Amniotic stem cell (primary cell): ENCODE measurements at places on chromosomes 5 and 9.
A peak's percentile ranks its signal among the peaks of the same experiment; 100 is the strongest.

GRCh38 chr9:81737871-81738507 is 48.6 kb upstream of the TLE1 start:
- DNase-seq, result peak; percentile 43

DNA sequence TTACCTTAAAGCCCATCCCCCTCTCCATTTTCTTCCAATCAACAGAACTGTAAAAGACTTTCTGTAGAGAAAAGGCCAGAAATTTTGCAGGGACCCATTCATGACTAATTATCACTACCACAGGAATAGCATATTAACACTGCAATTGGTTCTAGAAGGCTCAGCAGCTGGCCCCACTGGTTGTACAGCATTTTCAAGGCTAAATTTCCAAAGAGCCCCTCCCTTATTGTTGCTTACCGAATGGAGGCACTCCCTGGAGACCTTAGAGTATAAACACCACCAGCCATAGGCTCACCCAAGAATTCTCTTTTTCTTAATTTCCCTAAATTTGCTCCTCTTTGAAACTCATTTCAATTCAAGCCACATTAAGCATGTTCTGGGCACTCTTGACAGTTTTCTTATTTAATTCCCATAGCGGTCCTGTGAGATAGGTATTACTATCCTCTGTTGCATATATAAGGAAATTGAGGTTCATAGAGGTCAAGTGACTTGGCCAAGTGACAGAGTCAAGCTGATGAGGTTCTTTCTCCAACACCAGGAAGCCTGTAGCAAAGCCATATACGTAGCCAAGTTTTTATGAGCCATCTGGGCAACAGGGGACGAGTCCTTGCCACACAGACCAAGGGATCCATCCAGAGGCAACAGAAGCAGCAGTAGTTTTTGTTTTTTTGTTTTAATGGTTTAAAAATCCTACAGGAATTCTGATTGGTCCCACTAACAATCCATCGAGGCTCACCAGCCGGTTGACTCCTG is 83.9 kb upstream of the NR5A1 start:
- DNase-seq, result no peak

- DNase-seq, result no peak
Measured at GRCh38 chr9:136011703-136012496, 50.7 kb upstream of the UBAC1 start.

DNA sequence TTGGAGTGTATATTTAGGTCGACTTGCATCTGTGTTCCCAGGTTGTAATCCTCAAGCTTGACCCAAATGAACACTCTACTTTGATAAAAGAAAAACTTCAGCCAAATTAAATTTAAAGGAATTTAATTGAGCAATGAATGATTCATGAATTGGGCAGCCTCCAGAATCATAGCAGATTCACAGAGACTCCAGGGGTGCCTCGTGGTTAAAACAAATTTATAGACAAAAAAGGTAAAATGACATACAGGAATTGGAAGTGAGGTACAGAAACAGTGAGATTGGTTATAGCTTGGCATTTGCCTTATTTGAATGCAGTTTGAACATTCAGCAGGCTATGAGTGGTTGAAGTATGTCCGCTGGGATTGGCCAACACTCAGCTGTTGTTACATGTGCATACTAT is 21.6 kb upstream of the SPATA31D4 start:
- no peak for DNase-seq

DNA sequence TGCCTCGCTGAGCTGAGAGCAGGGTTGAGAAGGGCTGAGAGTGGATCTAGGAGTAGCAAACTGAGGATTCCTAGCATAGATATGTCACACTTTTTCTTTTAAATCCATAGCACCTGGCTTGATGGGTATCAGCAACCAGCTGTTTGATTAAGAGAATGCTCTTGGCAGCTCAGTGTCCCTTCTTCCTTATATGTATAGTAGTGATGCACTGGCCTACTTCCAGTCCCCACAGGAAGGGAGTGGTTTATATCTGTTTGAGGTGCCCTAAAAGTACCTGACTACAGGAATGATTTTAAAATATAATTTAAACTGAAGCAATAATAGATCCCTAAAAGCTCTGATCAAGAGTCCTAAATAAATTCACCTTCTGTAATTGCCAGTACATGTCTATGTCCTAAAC is 546.8 kb upstream of the ZNF608 start:
- DNase-seq, result no peak

- no peak for DNase-seq
Measured at GRCh38 chr9:125991886-125992529, 244.8 kb downstream of the PBX3 start.
